ENCODE measurements at places on chromosomes 7 and 10.

DNA sequence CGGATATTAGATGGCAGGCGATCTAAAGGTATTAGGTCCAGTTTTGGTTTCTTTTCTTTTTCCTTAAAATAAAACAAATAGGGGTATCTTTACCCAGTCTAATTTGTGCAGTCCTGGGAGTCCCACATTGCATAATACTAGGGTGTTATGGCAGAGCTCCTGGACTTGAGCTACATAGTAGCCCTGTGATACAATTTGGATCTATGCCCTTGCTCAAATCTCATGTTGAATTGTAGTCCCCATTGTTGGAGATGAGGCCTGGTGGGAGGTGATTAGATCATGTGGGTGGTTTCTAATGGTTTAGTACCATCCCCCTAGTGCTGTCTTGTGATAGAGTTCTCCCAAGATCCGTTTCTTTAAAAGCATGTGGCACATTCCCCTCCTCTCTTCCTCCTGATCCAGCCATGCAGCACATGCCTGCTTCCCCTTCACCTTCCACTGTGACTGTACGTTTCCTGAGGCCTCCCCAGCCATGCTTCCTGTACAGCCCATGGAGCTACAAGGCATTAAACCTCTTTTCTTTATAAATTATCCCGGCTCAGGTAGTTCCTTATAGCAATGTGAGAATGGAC, 141.9 kb downstream of the RPS24 start:
- no peak for DNase-seq

- no peak for DNase-seq
Observed at GRCh38 chr7:80563561-80564327, 51.9 kb upstream of the GNAT3 start.

GRCh38 chr7:114930829-114931655, 9.1 kb downstream of the MDFIC start:
- DNase-seq, result no peak

GRCh38 chr7:76507723-76508406, 2.5 kb upstream of the UPK3B start:
- no peak for DNase-seq

GRCh38 chr10:24097751-24098207, 111.2 kb upstream of the KIAA1217 start:
- no peak for DNase-seq

GRCh38 chr10:124685261-124685660, 58.9 kb downstream of the FAM53B start:
- DNase-seq, result no peak

- DNase-seq, result no peak
Observed at GRCh38 chr7:14886533-14886932, 16.0 kb downstream of the DGKB start.

DNA sequence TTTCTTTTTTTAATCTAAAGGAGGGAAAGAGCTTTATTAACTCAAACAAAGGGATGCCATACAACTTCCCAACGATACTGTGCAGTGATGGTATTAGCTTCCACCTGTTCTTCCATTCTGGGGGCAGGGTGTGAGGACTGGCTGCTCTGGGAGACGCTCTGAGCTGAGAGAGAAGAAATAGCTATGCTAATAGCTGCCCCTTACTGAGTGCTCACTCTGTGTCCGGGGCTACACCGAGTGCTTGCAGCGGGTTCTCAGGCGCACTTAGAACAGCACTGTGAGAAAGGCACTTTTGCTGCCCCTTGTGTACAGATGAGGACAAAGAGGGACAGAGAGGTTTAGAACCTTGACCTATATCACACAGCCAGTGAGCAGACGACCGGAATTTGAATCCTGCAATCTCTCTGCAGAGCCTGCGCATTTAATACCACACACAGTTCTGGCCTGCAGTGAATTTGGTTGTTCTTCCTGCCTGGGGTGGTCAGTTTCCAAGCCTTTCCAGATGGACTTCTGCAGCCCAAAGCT, 142.2 kb downstream of the PLPP4 start:
- DNase-seq, result no peak

DNA sequence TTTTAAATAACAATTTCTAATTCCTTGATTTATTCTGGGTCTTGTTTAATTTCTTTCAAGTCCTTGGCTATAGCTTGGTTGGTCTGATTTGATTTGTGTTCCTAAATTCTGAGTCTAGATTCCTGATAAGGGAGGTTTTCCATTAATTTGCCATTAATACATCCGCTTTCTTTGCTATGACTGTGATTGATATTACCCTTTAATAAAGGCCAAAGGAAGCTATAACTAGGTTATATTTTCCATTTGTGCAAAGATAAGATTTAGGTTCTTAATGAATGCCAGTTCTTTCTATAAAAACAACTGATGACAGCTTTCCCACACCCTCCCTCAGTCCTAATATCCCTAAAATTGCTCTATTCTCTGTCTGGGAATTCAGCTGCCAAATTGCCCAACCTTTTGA, 28.2 kb downstream of the NDUFB2 start:
- no peak for DNase-seq

GRCh38 chr7:39745320-39745719, 121.9 kb downstream of the RALA start:
- DNase-seq, result no peak

- no peak for DNase-seq
Observed at GRCh38 chr10:35025916-35026315, 64.2 kb downstream of the CUL2 start.

- no peak for DNase-seq
Observed at GRCh38 chr10:106044503-106044902, 1120.0 kb downstream of the SORCS1 start.

- DNase-seq, result no peak
Observed at GRCh38 chr10:30529373-30529998, 95.5 kb downstream of the MAP3K8 start.

DNA sequence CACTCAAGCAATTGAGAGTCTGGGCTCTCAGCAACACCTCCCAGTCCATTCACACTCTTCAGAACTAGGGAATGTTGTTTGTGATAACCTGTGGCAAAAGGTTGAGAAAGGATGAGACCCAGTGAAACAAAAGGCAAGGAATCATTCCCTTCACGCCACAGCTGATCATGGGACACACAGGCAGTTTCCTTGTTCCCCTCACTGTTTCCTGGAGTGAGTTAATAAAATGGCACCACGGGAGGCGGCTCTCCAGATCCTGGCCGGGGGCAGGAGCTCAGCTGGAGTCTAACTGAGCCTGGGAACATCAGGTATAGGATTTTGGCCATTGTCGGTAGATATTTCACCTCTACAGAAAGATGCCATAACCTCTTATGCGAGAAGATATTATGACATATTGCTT, 107.3 kb upstream of the FAM171A1 start:
- no peak for DNase-seq

GRCh38 chr7:126228356-126229061, 1024.2 kb downstream of the GRM8 start:
- no peak for DNase-seq

DNA sequence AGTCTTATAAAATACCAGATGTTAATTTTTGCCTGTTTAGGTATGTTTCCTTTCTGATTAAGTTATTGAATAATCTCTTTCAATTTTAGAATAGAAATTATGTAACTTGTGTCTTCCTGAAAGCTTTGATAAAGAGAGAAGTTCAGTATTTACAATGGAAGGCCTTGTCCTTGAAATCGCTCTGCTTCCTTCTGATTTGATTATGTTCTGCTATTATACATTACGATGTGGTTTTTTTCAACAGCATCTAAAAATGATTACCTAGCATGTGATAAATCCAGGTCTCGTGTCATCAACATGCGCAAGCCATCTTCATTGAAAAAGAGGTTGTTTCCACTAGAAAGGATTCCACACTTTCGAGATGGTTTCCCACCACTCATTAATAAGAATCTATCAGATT, 96.5 kb upstream of the SLC26A5 start:
- no peak for DNase-seq

DNA sequence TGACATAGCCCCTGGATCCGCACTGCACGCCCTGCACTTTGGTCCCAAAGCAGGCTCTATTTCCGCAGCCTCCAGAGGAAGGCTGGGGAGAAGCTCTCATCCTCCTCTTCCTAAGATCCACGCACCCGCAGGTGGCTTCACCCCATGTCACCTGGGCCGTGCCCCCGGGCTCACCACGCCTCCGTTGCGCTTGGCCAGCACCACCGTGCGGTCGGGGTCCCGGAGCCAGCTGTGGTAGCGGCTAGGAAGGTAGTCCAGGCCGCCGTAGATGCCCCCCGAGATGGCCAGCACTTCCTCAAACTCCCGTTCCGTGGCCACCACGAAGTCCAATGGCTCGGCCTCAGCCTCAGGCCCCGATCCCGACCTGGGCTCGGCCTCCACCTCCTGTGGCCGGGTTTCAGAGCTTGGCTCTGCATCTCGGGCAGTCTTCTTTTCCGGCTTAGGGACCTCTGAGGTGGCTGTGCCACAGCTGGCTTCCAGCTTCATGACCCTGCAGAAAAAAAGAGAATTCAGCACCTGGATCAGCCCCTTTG, 5.7 kb downstream of the NAT16 start:
- DNase-seq, result no peak

GRCh38 chr10:88477343-88478085, 105.6 kb downstream of the RNLS start:
- no peak for DNase-seq

- no peak for DNase-seq
Observed at GRCh38 chr10:25206693-25207414, 32.1 kb downstream of the GPR158 start.

GRCh38 chr7:100475549-100475948, 3.5 kb downstream of the TSC22D4 start:
- DNase-seq, result no peak

DNA sequence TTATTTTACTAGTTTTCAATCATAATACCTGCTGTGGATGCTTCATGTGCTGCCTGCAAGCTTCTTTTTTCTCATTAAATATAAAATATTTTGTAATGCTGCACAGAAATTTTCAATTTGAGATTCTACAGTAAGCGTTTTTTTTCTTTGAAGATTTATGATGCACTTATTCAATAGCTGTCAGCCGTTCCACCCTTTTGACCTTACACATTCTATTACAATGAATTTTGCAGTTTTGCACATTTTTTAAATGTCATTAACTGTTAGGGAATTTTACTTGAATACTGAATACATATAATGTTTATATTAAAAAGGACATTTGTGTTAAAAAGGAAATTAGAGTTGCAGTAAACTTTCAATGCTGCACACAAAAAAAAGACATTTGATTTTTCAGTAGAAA, 103.0 kb downstream of the PTEN start:
- no peak for DNase-seq

DNA sequence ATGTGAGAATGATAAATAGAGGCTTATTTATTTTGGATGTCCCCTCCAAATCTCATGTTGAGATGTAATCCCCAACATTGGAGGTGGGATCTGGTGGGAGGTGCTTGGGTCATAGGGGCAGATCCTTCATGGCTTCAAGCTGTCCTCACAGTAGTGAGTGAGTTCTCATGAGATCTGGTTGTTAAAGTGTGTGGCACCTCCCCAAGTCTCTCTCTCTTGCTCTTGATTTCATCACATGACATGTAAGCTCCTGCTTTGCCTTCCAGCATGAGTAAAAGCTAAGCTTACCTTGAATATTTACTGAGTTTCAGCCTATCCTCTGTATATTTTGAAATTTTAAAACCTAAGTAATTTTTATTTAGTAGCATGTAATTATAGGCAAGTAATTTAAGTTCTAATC, 444.9 kb downstream of the ARL4A start:
- DNase-seq, result no peak
